ENCODE measurements at places on chromosomes 1 and 21.

DNA sequence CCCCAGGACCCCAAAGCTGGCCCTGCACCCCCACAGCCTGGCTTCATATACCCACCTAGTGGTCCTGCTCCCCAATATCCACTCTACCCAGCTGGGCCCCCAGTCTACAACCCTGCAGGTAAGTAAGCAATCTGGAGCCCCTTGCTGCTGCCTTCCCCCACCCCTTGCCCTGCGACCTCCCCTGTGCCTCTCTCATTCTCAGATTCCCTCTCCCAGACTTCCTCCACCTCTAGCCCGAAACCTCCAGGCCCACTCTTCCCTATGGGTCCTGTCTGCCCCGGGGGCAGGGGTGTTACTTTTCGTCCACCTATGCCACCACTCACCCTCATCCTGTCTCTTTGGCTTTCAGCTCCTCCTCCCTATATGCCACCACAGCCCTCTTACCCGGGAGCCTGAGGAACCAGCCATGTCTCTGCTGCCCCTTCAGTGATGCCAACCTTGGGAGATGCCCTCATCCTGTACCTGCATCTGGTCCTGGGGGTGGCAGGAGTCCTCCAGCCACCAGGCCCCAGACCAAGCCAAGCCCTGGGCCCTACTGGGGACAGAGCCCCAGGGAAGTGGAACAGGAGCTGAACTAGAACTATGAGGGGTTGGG, 2.9 kb downstream of the SHISA4 start:
- DNase-seq = no peak

DNA sequence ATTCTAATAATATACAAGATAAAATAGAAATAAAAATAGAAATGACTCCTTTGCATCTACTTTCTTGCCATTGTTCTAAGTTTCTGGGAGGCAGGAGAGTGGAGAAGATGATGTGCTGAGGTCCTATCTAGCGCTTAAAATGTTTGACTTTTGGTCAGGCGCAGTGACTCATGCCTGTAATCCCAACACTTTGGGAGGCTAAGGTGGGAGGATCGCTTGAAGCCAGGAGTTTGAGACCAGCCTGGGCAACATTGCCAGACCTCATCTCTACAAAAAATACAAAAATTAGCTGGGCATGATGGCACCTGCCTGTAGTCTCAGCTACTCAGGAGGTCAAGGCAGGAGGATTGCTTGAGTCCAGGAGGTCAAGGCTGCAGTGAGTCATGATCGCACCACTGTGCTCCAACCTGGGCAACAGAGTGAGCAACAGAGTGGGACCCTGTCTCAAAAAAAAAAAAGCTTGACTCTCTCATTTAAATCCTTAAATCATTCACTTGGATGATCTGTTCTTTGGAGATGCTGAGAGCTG, 24.2 kb upstream of the SLC45A1 start:
- no peak for DNase-seq

DNA sequence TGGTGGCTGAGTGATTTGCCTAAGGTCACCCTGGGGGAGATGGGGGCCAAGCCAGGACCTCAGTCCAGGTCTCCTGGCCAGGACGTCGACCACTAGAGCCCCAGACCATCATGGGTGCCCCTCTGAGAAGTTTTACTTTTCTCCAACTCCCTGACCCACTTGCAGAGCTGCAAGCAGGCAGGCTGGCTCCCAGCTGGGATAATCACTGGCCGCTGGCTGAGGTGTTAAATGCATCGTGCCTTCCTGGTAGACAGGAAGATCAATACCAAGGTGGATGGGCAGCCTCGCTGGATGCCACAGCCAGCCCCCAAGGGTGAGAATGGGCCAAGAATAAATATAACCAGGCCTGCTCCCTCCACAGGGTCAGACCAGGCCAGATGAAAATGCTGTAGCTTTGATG, 106.2 kb downstream of the EPHB2 start:
- no peak for DNase-seq

GRCh38 chr21:39518847-39519210, 67.1 kb downstream of the SH3BGR start:
- no peak for DNase-seq

GRCh38 chr1:230057681-230058565, 9.1 kb upstream of the GALNT2 start:
- DNase-seq = no peak

- DNase-seq = no peak
These were observed 153.5 kb downstream of the PLXNA2 start for GRCh38 chr1:208090388-208091301.

GRCh38 chr1:233057836-233058235, 107.4 kb downstream of the NTPCR start:
- no peak for DNase-seq

- no peak for DNase-seq
These were observed 16.1 kb downstream of the PRRC2C start for GRCh38 chr1:171501305-171502024.

DNA sequence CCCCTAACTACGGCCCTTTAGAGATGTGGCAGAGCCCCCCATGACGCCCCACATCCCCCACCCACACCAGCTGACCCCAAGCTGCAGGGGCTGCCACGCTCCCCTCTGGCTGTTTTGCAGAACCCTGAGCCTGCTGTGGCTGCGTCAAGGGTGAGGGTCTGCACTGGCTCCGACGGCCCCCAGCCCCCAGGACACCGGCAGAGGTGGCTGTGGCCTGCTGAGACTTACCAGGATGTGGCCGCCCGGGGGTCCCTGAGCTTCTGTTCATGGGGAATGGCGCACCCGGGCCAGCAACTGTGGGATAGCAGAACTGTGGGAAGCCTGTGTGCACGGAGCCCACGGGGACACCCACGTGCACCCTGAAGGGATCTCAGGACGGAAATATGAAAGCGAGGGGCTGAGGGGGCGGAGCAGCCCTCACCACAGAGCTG, 12.8 kb upstream of the RNF223 start:
- no peak for DNase-seq

- no peak for DNase-seq
These were observed 28.4 kb downstream of the HMGN2 start for GRCh38 chr1:26500488-26501175.

GRCh38 chr1:116878804-116879477, 30.8 kb upstream of the PTGFRN start:
- peak; percentile 34 for DNase-seq

DNA sequence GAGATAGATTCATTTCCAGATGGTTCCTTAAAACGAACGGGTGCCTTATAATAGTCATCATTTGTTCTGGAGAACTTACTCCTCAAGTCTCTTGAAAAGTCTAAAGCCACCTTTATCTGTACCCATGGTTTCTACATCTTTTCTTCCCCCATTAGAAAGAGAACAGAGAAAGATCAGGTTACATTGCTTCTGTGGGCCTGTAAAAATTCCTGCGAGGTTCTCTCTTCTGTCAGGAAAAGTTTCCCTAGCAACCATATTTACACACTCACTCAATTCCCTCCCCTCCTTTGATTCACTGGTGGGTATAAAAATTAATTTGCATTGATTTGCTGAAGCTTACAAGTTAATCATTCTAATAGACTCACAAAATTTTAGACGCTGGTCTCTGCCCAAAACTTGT, 6.7 kb downstream of the PHC2 start:
- no peak for DNase-seq

- no peak for DNase-seq
These were observed 15.5 kb downstream of the ACTN2 start for GRCh38 chr1:236701782-236702181.

DNA sequence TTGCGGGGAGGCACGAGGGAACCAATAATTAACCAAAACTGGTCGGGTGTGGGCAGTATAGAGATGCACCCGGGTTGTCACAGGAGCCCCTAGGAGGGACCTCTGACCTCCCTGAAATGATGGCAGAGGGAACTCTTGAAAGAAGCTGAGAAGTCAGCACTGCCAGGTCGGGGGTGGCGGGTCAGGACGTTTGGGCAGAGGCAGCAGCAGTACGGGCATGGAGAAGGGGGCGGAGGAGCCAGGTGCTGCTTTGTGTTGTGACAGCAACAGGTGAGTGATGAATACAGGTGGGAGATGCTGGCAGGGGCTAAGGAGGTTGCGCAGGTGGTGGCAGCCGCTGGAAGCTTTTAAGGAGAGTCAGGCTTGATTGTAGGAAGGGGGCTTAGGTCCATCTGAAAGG, 11.7 kb downstream of the TNFRSF1B start:
- no peak for DNase-seq

- no peak for DNase-seq
These were observed 22.7 kb downstream of the WNT9A start for GRCh38 chr1:227924833-227925574.

DNA sequence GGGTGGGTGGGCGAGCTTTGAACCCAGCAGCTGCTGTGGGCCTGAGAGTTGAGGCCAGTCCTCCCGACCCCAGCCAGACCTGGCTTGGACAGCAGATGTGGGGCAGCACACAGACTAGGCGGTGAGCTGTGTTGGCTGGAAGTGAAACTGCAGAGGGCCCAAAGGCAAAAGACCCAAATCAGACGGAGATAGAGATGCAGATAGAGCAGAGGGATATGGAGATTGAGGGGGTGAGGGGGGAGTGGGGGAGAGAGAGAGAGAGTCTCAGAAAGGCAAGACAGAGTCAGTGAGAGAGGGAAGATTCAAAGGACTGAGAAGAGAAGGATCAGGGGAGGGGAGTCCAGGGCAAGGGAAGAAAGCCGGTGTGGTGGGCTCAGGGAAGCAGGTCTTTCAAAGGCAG, 17.0 kb upstream of the POU3F1 start:
- no peak for DNase-seq

DNA sequence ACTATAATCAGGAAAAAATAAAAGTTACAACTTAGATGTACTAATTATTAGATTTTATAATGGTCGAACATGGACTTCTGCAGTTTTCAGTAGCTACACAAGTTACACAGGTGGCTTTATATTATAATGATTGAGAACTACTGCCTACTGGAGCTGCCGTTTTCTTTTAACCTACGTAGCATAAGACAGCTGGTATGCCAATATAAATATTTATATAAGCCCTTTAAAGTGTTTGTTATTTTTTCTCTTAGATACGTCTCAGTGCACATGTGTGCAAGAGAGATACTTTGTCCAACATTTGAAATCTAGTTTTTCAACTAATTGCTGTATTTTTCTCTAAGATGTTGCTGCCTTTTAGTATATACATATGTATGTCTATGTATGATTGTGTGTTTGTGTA, 42.4 kb downstream of the PDC start:
- DNase-seq = no peak

GRCh38 chr1:28132171-28133167, 44.0 kb downstream of the PTAFR start:
- no peak for DNase-seq

- no peak for DNase-seq
These were observed 34.3 kb downstream of the SSBP3 start for GRCh38 chr1:54371942-54372275.

DNA sequence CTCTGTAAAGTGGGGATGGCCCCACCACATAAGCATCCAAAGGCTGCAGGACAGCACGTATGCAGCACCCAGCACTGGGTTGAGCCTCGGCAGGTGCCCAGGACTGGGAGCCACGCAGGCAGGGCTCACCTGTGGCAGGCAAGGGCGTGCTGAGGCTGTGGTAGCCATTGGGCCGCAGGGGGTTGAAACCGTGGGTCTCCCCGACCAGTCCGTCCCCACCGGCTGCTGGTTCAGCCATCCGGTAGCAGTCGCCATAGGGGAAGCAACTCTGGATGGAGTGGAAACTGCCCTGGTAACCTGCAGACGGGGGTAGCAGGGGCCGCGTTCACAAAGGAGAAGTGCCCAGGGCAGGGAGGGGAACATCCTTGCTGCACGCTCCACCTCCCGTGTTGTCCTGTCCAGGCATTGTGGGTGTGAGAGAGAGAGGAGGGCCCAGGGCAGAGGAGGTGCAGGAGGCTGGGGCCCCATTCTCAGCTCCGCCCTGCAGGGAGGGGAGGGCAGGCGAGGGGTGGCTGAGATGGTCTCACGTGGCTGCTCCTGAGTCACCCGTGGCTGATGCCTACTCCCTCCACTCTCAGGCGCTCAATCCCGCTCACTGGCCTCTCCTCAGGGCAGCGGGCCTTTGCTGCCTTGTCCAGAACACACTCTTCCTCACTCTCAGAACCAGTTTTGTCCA, 49.9 kb downstream of the DMRTB1 start:
- no peak for DNase-seq

DNA sequence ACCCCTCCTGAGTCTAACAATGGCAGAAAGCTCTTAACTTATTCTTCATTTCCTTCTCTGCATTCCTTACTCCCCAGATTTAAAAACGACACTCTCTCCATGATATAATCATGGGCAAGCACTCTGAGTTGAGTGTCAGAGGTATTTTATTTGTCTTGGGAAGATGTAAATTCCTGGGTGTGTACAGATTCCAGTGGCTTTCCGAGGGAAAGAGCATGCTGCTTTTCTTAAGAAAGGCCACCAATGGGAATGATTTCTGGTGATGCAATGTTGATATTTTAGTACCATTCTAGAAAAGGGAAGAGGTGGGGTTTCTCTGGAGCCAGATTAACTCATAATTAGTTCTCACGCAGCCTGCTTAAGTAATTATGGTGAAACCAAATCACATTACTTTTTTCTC, 47.8 kb upstream of the BTG3 start:
- DNase-seq = no peak

Data from NCI-H1436 treated with DMSO at 0.1 percent for 48 hours (cell line).